ENCODE measurements at places on chromosomes 2 and 18.

DNA sequence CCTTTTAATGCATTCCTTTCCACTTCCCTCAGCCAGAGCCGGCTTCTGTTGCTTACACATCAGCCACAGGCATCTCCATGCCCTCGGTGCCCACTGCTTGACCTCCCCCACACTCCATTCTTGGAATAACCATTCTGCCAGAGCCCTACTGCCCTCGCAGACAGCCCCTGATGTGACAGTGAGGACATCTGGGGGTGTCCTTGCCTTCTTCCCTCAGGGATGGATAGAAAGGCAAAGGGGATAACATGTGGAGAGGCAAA lies 6.4 kb upstream of the NPPC start:
- no peak for DNase-seq

DNA sequence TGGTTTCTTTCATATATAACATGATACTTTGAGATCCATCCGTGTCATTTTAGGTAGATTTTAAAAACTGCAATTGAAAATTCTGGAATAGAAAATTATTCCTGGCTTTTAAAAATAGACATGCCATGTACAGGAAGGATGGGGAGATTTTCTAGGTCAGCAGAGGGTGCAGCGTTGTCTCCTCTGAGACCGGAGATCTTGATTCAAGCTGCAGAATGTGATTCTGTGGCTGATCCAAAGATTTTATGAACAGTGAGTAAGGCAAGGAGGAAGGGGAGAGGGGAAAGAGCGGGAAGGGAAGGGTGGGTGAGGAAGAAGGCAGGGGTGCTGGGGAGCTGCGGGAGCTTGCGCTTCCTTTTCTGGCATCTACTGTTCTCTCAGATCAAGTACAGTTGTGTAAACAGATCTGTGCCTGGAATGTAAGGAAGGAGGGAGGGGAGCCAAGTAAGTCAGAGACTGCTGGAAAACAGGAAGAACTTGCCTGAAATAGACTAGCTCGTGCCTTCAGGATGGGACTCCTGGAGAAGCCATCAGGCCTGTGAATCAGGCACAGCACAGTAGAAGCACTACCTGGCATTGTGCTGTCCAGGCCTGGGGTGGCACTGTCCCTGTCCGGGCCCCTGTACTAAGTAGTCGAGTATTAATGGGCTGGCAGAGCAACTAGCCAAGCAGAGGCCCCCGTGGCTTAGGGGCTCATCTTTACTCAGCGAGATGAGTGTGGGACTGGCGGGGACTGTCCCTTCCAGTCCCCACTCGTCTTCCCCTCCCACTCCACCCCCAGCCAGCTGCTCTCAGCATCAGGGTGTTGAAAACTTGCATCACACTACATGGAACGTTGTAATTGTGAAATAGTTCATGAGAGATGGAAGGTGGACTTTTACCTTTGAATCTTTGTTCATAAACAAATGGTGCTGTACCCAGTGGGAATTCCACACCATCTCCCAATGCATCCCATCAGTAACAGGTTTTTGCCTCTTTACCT lies 163.5 kb downstream of the UXS1 start:
- no peak for DNase-seq

GRCh38 chr18:3212657-3213056 lies 7.1 kb downstream of the MYOM1 start:
- DNase-seq = no peak

DNA sequence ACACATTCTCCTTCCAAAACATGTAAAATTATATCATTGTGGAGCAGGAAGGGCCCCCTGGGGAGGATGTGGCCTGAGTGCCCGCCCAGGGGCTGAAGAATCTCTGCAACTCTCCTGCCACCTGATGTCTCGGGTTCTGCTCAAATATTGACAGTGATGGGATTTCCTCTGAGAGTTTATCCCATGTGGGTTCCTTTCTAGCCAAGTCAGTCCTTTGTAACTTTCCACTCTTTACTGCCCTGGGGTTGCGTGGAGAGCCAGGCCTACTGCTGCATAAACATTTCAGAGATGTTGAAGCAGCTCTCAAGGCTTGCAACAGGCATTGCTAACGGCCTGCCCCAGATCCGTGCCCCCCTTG lies 4.0 kb upstream of the RAB17 start:
- DNase-seq = no peak

GRCh38 chr2:239770246-239770639 lies 254.9 kb downstream of the NDUFA10 start:
- DNase-seq = no peak

GRCh38 chr2:239298116-239298804 lies 102.6 kb downstream of the HDAC4 start:
- peak; percentile 9 for DNase-seq

DNA sequence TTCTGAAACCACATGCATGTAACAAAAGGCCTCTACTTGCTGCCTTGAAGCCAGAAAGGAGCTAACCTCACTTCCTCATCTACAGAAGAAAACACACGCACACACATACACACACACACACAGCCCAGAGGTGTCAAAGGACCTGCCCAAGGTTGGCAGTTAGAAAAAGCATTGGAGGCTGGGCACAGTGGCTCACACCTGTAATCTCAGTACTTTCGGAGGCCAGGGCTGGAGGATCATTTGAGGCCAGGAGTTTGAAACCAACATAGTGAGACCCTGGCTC lies 125.9 kb upstream of the RNF152 start:
- DNase-seq = no peak

GRCh38 chr18:43571078-43571689 lies 293.9 kb upstream of the SYT4 start:
- peak; percentile 68 for DNase-seq

- DNase-seq = no peak
Measured at GRCh38 chr2:12350821-12351220, 365.9 kb upstream of the TRIB2 start.

DNA sequence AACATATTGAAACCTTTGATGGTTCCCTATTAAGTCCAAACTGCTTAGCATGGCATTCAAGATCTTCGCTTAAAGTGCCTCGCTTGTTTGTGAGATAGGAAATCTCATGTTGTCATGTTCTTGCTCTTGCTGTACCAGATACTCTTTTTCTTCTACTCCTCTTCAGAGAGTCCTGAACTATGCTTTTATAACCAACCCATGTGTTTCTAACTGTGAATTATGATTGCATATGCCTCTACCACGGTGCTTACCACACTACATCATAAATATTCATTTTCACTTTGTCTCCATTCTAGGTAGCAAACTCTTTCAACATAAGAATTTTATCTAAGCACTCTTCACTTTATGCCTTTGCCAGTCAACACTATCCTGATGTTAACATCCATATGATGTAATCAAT lies 23.6 kb downstream of the STAT4 start:
- DNase-seq = no peak

- DNase-seq = no peak
Measured at GRCh38 chr2:49177194-49177593, 22.9 kb upstream of the FSHR start.

DNA sequence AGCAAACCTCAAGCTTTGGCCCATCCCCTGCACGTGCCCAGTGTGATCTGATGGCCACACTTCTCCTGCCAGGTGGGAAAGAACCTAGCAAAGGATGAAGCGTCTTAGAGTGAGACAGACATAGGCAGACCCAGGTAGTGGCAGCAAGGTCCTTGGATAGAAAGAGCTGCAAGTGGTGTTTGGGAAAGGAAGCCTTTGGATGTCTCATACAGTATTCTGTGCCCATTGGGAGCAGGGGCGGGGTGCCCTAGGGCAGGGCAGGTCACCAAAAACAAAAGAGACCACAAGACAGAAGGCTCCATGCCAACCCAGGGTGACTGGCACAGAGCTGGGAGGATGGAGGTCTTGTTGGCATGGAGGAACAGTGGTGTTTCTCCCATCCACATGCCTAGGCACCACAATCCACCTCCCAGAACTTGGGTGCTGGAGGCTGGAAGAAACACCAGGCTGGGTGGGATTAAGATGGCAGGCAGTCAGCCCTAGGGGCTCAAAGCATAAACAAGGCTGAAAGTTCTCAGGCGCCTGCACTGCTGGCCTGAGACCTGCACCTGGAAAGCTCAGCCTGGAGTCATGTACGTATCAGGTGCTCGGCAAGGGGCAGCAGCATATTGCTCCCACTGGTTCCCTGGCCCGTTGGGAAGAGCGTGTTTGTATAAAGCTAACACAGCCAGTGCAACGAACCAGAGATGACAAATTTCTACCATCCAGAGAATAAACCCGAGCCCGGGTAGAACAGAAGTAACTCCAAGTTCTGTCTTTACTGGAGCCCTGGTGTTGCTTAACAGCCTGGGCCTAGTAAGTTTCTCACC lies 52.9 kb downstream of the CRACDL start:
- DNase-seq = no peak

DNA sequence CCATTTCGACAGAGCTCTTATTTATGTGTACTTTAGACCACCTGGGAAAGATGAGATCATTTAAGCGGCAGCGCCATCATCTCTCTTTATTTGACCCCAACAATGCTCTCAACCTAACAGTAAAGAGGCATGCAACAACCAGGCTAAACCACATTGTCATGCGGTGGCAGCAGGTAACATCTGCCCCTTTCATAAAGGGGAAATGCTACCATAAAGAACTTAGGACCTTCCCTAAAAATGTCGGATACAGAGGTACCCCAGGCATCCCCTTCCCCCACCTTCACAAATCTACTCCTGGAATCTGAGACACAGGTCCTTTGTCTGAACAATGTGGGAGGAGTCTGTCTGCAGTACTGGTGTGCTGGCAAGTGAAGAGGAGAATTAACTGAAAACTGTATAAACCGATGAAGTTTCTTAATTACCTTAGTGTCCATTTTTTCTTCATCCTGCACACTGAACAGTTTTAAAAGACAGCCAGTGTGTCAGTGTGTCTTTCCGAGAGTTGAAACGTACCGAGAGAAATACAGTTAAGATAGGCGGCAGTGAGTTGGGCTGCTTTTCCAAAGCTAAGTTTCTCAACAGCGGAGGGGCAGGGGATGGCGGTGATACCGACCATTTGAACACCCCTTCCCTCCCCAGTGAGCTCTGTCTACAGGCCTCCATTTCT lies 1.9 kb downstream of the MEX3C start:
- DNase-seq = peak; percentile 82

GRCh38 chr2:213091765-213092164 lies 59.6 kb downstream of the IKZF2 start:
- DNase-seq = no peak

- DNase-seq = no peak
Measured at GRCh38 chr2:232026910-232027309, 65.4 kb downstream of the DIS3L2 start.

DNA sequence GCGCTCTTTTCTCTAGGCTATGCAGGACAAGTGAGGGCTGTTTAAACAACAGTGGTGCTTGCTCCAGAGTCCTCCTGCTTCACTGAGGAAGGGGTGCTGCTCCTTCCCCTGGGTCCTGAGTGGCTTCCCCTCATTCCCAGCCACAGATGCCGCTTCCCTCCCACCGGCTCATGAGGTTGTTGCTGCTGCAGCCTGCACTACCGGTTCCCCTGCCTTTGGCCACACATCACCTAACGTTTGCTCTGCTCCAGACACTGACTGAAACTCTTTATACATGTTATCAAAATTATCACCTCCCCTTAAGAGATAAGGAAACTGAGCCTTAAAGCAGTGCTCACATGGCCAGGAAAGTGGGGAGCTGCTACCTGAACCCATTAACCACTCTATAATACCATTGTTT lies 130.8 kb upstream of the LGALSL start:
- DNase-seq = no peak

- DNase-seq = no peak
Measured at GRCh38 chr2:164792316-164793170, 49.1 kb downstream of the COBLL1 start.

GRCh38 chr2:181973171-181973783 lies 12.4 kb upstream of the PPP1R1C start:
- no peak for DNase-seq

DNA sequence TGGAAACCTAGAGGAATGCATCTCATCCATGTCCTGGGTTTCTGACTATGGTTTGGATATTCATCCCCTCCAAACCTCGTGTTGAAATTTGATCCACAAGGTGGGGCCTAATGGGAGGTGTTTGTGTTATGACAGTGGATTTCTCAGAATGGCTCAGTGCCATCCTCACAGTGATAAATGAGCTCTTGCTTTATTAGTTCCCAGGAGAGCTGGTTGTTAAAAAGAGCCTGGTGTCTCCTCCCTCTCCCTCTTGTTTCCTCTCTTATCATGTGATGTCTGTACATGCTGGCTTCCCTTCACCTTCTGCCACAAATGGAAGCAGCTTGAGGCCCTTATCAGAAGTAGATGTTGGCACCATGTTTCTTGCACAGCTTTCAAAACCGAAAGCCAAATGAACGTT lies 424.3 kb downstream of the DCC start:
- no peak for DNase-seq

- no peak for DNase-seq
Measured at GRCh38 chr2:54724560-54725342, 1.3 kb downstream of the EML6 start.

DNA sequence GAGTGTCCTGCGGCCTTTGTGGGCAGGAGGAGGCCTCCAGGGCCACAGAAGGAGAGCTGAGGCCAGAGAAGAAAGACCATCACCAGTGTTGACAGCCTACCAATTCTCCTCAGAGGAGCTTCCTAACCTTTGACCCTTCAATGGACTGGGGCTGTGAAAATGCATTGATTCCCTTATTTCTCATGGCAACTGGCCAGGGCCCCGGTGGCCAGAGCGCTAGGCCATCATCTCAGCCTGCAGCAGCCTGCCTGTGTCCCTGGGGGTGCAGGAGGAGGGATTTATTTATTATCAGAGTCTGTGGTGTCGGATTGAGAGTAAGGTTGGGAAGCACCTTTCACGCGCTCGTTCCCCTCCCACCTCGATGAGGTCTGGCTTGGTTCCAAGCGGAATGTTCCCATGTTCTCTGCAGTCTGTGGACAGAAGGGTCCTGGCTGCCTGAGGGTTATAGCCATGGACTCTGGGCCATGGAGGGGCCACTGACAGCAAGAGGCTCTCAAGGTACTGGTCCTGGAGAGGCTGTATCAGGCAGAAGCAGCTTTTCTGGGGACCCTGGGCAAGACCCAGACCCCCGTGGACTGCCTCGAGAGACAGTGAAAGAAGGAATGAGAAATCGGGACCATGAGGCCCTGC lies 53.8 kb downstream of the CYP27C1 start:
- DNase-seq = no peak

DNA sequence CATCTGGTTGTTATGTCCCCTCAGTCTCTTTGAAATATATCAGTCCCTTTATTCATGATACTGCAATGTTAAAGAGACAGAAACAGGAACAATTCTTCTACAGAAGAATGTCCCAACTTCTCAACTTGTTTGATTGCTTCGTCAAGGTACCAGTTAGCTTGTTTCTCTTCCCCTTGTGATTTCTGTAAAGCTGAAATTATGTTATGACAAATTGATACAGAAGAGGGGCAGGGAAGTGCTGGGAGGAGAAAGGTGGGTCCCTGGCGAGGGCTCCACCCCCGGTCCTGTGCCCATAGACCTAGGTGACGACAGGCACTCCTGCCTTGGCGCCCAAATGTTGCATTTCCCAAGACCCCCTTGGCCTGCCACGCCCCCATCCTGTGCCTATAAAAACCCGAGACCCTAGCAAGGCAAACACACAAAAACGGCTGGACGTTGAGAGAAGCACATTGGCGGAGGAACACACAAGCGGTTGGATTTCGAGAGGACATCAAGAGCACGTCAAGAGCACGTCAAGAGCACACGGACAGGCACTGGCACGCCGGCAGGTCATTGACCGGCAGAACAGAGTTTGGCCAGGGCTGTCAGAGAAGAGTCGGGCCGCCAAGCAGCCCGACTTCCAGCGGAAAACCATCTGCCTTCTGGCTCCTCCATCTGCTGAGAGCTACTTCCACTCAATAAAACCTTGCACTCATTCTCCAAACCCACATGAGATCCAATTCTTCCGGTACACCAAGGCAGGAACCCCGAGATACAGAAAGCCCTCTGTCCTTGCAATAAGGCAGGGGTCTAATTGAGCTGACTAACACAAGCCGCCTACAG lies 11.5 kb upstream of the RTN4 start:
- DNase-seq = no peak
